Lower lobe of right lung (tissue), 2 donors: ENCODE measurements at places on chromosomes 13 and 19. TPM values are rescaled to one million over a fixed set of nuclear protein-coding genes. Genes with fewer than 3 reads are reported as not detected.

DNA sequence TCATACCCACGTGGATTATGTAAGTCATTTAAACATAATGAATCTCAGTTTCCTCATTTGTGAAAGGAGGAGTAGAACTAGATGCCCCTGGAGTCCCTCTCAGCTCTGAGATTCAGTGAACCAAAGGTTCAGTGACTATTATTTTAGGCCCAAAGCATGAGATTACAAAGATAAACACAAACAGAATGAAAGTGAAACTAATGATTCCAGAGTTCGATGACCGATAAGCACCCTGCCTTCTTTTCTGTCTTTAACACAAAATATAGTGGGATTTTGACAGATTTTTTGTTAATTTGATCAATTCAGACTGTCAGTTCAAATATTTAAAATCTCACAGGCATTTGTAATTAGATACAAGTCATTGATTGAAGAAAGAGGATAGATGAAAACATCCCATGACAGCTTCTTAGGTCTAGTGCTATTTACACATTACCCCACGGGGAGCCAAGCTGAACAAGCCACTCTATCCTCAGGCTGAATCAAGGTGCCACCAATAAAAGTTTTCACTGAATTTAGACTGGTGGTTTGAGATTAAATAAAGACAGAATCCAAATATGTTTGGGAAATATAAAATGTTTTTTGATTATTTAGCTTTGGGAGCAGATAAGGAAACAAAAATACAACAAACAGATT is 64.6 kb upstream of the RAP2A start:
- DNase-seq: no peak

DNA sequence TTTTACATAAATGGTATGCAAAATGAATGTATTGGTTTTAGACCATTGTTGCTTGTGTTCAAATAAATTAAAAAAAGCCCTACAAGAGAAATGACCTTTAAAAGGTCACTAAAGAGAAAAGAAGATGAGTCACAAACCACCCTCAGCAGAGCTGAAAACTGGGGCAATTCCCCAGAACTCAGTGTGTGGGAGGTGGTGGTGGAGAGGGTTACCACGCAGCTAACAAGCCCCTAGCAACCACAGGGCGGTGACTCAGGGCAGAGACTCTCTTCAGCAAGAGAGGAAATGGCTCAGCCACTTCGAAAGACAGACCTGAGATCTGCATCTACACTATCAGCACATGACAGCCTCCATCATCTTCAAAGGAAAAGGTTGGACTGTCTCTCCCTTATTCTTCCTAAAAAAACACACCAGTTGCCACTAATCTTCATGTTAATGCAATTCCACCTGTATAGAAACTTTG is 29.4 kb upstream of the NDFIP2 start:
- DNase-seq: peak; percentile 41

GRCh38 chr13:44243198-44243857 is 130.3 kb upstream of the SERP2 start:
- DNase-seq: peak; percentile 58

DNA sequence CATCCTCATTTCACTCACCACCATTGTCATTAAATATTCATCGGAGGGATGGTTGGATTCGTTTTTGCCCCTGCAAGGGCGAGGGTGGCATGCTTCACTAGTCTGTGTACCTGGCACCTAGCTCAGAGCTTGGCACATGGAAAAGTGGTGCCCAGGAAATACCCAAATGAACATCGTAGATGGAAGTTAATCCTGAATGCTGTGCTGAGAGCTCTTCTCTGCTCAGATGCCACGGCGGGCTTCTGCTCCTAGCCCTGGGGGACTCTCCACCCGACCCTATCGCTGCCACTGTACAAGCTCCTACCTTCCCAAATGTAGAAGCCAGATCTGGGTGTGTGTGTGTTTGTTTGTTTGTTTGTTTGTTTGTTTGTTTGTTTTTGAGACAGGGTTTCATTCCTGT is 113.0 kb upstream of the ZNF507 start:
- DNase-seq: no peak

Gene KIR2DL4
- total RNA-seq: 0.38 TPM

DNA sequence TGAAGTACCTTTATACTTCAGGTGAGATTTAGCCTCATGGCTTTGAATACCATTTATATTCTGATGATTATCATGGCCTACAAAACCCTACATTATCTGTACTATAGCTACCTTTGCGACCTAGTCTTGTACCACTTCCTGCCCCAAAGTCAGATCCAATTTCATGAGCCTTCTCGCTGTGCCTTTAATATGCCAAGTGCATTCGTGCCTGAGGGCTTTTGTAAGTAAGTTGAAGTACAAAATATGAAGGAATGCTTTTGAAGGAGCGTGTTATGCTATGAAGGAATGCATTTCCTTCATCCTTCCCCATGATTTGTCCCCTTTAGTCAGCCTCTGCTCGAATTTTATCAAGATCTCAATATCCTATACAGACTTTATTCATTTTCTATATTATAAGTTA is 9.2 kb upstream of the RASL11A start:
- DNase-seq: no peak

Gene CLEC17A
- not detected for total RNA-seq

Gene TMEM59L
- 1.1 TPM for total RNA-seq

Gene PRODH2
- not detected for total RNA-seq

DNA sequence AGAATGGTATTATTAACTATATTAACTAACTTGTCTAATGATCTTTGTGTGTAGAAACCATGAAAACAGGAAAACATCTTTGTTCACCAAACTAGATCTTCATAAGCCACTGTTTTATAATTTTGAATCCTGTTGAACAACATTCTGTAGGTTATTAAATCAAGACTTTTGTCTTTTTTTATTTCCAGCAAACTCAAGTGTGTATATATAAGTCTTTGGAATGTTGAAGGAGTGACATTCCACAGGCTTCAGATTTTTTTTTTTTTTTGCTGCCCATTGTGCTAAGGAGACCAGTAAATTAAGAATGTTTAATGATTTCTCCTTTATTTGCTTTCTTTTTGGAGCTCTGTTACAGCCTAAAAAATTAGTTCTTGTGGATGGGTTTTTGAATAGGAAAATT is 89.6 kb downstream of the LMO7 start:
- no peak for DNase-seq

GRCh38 chr13:29753618-29754472 is 96.6 kb downstream of the UBL3 start:
- no peak for DNase-seq

GRCh38 chr13:92390217-92390616 is 836.4 kb upstream of the GPC6 start:
- no peak for DNase-seq

Gene PGLYRP1
- 3.0 TPM for total RNA-seq

DNA sequence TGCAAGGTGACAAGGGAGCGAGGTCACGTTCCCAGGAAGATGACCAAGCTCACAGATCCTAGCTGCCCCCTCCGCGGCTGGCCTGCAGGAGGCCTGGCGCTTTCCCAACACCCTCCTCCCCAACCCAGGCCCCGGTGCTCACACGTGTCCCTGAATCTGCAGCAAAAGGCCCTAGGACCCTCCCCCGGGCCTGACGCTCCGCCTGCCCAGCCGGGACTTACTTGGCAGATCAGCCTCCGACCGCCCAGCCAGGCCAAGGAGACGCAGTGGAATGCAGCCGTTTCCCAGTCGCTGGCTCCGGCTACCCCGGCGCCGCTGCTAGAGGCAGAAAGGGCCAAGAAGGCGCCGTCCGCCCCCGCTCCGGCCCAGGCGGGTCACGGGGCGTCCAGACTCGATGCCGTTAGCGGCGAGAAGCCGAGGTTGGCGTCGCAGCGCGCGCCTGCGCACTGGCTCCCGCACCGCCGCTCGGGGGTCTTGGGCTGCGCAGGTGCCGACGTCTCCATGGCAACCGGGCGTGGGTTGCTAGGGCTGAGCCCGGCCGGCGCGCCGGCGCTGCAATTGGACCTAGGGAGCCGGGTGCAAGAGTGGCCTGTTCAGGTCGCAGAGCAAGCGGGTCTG is at the start of gene PNMA8A:
Gene PNMA8A, minus strand, starts transcription at position 448 of the 618 bp plus-strand sequence. CDS start 528 bp downstream, outside the sequence.
- DNase-seq: peak; percentile 62

GRCh38 chr19:1259876-1260748 is 9.0 kb upstream of the CIRBP start:
- DNase-seq: peak; percentile 72

- DNase-seq: no peak
Observed at GRCh38 chr13:41137241-41137640, 4.6 kb upstream of the KBTBD6 start.

Gene ANGPTL4
- 11.0 TPM for total RNA-seq

Gene FFAR1
- total RNA-seq: not detected
